ENCODE measurements at places on chromosomes 13 and 19. TPM values are rescaled to one million over a fixed set of nuclear protein-coding genes. Genes with fewer than 3 reads are reported as not detected.

Gene CRB3
- 0.43 TPM for polyA plus RNA-seq

Gene F7
- polyA plus RNA-seq: 0.32 TPM

Gene MISP3
- 3.7 TPM for polyA plus RNA-seq

Gene NCR1
- not detected for polyA plus RNA-seq

Gene B3GNT8
- polyA plus RNA-seq: not detected

Gene IGFL1
- polyA plus RNA-seq: not detected

Gene GNG8
- not detected for polyA plus RNA-seq

Gene DCAF15
- 39.4 TPM for polyA plus RNA-seq

Gene ZFP82
- polyA plus RNA-seq: 17.1 TPM

Gene ZMYM5
- 26.1 TPM for polyA plus RNA-seq

Gene PRR20A
- not detected for polyA plus RNA-seq

Gene CYP4F11
- polyA plus RNA-seq: not detected

Gene KLHL1
- 15.0 TPM for polyA plus RNA-seq

Gene ZNF724
- polyA plus RNA-seq: 2.4 TPM

Gene CALR
- 242 TPM for polyA plus RNA-seq

Gene HIPK4
- not detected for polyA plus RNA-seq

Gene RFPL4AL1
- not detected for polyA plus RNA-seq

Gene REXO1
- 18.5 TPM for polyA plus RNA-seq

Gene CDADC1
- polyA plus RNA-seq: 11.6 TPM

Gene DCUN1D2
- 55.9 TPM for polyA plus RNA-seq

Gene SIGLEC12
- not detected for polyA plus RNA-seq

Gene CDX2
- not detected for polyA plus RNA-seq

Gene SIAH3
- 4.0 TPM for polyA plus RNA-seq

Gene MISP
- polyA plus RNA-seq: 0.24 TPM

Gene BORA
- 3.7 TPM for polyA plus RNA-seq

Gene ANKRD24
- polyA plus RNA-seq: 2.8 TPM

Gene ZIC2
- 10.6 TPM for polyA plus RNA-seq

Gene ATP4B
- not detected for polyA plus RNA-seq

Gene KLF5
- polyA plus RNA-seq: 0.14 TPM

Gene FGF22
- polyA plus RNA-seq: not detected

Gene FFAR2
- polyA plus RNA-seq: not detected

Gene RASGRP4
- not detected for polyA plus RNA-seq

Gene LGI4
- 0.63 TPM for polyA plus RNA-seq

Gene URAD
- polyA plus RNA-seq: not detected

Gene TEX26
- not detected for polyA plus RNA-seq

Gene METTL21C
- not detected for polyA plus RNA-seq

Gene IGLON5
- 18.3 TPM for polyA plus RNA-seq

Gene SHD
- 188 TPM for polyA plus RNA-seq

Gene SERPINE3
- not detected for polyA plus RNA-seq

Gene F2RL3
- not detected for polyA plus RNA-seq

Gene ITGBL1
- 0.84 TPM for polyA plus RNA-seq

Gene DAND5
- not detected for polyA plus RNA-seq

Gene CLPTM1
- polyA plus RNA-seq: 12.0 TPM

Gene YJEFN3
- polyA plus RNA-seq: 26.9 TPM
